IPS-NIHi11 (cell line): ENCODE measurements at places on chromosomes 4 and X.
A peak's percentile ranks its signal among the peaks of the same experiment; 100 is the strongest.

GRCh38 chr4:60223208-60223923, 976.8 kb upstream of the ADGRL3 start:
- no peak for DNase-seq

DNA sequence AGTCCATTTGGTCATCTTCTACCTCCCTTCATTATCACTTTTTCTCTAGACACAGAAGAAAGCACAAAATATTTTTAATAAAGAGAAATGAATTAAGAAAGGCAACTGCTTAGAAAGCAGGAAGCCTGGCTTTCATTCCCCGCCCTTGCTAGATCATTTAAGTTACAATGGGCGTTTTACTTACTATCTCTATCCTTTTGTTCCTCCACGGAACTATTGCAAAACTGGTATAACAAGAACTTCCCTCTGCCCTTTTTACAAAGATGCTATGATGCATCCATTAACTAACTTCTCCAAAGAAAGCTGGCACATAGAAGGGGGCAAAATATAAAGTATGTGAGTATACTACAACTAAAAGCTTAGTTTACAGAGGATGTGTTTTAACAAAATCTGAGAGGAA, 434.5 kb upstream of the FTHL17 start:
- DNase-seq, result no peak

- no peak for DNase-seq
Measured at GRCh38 chr4:102530986-102531385, 29.8 kb downstream of the NFKB1 start.

DNA sequence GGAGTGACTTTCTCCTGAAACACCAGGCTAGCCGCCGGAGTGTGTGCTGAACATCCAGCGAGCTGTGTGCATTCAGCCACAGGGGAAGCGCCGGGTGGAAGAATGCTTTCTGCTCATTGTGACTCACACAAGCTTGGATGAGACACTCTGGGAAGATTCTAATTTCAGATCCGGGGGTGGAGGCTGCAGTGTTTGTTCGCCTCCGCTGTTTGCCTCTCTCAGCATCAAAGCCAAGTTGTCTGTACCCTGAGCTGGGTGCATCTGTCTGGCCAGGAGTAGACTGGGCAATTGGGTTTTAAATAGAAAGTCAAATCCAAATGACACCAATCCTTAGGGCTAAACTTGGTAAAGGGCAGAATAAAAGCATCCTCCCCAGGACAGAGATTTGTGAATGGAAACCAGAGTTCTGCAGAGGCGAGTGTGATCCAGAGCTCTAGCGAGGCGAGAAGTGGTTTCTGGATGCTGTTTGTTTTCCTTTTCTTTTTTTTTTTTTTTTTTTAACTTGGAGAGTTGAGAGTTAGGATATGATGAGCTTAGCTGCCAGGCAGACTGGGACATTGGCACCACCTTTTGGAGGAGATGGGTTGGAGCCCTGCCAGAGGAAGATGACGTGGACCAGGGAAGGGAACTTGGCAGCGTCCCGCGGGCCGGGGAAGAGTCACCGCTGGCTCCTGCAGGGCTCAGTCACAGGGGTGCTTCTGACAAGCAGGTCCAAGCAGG, 196.0 kb upstream of the PSAPL1 start:
- DNase-seq, result no peak

DNA sequence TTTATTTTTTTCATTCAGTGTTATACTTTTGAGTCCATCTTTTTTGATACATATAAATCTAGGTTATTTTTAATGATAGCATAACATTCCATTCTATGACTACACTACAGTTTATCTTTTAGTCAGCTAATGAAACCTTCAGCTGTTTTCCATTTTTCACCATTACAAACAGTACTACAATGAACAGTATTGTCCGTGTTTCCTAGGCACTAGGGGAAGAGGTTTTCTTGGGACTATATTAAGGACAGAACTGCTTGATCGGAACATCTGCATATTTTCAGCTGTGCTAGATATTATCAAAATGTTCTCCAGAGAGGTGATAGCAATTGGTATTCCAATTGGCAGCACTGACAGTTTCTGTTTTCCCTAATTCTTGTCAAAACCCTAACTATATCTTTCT, 44.3 kb upstream of the HCCS start:
- no peak for DNase-seq

DNA sequence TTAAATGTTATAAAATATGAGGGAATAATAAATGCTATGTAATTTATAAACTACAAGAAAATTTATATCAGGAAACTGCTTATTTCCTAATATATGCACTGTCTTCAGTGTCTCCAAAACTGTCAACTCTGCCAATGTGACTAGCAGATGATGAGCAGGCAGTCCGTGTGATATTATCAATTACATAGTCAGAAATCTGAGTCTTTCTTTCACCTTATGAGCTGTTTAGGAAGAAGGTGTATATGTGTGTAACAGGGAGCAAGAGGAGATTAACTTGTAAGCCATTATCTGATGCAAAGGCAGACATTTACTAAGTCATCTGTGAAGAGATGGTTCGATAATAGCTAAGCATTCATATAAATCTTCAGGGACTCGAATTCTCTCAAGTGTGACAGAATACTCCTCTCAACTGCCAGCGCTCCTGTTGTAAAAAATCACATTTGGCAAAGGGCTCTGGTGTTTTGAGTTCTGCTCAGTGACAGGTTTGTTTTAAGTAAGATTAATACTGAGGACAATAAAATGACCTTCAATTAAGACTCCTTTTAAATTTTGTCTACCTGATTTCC, 79.7 kb downstream of the SNCA start:
- DNase-seq, result no peak

DNA sequence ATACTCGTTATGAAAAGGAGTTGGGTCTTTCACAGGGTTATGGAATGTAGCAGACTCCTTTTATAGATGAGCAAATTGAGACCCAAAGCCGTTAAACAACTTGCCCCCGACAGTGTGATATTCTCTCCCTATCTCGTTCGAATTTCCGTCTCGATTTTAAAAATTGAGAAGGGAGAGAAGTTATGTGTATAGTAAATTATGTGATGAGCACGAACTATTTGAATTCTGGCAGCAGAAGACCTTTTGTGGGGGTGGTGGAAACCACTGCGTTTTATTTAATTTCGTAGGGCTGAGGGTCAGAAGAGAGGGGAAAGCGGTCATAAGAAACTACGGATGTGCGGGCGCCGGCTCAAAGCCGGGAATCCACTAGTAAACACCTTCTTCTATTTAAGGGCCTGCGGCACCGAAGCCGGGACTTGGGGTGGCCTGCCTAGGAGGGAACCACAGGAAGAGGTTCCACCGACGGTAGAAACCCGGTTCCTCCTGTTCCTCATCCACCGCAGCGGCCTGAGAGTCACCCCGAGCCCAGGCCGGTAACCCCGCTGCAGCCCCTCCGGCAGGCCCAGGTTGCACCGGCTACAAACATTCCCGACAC, 1.5 kb upstream of the DDX3X start:
- peak; percentile 11 for DNase-seq

- no peak for DNase-seq
Measured at GRCh38 chrX:57900975-57901374, 9.3 kb downstream of the ZXDA start.

GRCh38 chr4:76484654-76485053, 49.6 kb downstream of the SHROOM3 start:
- no peak for DNase-seq

DNA sequence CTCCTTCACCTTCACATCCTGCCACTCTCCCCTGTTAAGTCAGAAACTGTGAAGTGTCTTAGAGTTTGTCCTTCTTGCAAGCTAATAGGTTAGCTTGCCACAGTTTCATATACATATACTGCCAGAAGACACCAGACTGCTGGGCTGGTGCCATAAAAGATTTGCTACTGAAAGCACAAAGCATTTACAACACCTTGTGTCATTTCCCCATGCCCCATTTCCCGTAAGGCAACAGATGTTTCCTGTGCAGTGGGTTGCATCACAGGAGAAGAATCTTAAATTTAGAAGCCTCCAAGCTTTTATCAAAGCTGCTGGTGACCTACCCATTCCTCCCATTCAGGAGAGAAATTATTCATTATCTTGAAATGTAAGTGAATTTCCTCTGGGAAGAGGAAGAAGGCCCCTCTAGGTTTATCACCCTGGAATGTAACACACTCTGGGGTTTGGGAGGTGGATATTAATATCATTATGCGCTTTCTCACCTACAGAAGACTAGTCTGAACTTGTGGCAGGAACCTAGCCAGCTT, 34.5 kb upstream of the RAB33B start:
- DNase-seq, result no peak
